NAMALWA (cell line): ENCODE measurements at places on chromosomes 1 and 21.

DNA sequence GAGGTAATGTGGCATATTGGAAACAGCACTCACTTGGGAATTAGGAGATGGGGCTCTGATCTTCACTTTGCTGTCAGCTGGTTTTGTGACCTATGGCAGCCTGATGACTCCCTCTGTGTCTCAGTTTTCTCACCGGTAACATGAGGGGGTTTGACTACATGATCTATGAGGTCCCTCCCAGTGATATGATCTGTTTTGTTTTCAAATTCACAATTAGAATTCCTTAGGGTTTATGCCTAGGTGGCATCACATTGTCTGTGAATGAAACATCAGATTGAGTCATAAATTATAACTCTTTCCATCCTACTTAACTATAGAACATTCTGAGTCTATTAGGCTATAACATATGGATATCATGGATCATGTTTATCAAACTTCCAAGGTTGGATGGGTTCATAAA lies 386.6 kb downstream of the PTBP2 start:
- no peak for DNase-seq

DNA sequence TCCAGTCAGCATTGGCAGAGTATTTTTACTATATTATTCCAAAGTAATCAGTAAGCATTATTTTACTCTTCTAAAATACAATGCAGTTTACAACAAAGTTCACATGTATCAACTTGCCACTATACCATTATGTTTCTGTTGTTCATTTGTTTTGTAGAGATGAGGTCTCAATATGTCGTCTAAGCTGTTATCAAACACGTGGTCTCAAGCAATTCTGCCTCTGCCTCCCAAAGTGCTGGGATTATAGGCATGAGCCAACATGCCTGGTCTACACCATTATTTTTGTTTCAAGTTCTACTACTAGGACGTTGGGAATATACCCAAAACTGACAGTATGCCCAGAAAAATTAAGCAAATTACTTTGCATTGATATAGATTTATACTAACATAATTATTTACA lies 19.8 kb downstream of the FAF1 start:
- DNase-seq = no peak

DNA sequence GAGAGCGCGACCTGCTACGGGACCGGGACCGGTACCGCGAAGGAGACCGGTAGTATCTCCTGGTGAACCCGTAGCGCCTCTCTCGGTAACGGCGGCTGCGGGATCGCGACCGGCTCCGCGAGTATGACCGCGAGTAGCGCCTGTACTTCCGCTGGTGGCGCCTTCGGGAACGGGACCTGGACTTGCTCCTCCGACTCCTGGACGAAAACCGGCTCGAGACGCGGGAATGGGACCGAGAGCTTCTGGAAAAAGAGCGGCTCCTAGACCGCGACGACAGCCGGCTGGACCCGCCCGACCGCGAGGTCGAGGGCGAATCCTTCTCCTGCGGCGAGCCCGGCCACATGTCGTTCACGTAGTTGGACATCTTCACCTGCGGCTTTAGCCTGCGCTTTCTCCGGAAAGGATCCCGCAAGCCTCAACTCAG lies 642 bp downstream of the RSRP1 start:
- DNase-seq = peak; percentile 42

- DNase-seq = peak; percentile 20
These were observed 142.6 kb downstream of the AJAP1 start for GRCh38 chr1:4797016-4797410.

DNA sequence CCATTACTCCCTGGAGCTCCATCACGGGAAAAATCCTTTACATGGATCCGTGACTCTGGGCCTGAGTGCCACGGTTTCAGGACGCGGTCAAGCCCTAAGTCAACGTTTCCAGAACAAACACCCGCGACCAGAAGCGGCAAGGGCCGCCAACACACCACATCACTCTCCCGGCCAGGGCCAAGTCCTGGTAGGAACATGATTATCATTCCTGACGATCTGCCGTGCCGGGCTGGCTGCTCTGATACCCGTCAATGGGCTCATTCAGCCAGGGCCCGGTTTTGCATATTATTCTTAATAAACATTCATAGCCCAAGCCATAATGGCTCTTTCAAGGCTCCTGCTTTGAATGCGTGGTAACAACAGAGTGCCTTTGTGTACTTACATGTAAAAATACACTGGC lies 44.6 kb upstream of the SIM2 start:
- DNase-seq = no peak

GRCh38 chr1:43801203-43801602 lies 93.9 kb downstream of the ST3GAL3 start:
- DNase-seq = no peak

GRCh38 chr1:209855623-209856022 lies 27.9 kb downstream of the UTP25 start:
- no peak for DNase-seq

- no peak for DNase-seq
These were observed 642.9 kb downstream of the AJAP1 start for GRCh38 chr1:5297180-5297885.

GRCh38 chr21:26394341-26394740 lies 178.7 kb downstream of the CYYR1 start:
- no peak for DNase-seq

DNA sequence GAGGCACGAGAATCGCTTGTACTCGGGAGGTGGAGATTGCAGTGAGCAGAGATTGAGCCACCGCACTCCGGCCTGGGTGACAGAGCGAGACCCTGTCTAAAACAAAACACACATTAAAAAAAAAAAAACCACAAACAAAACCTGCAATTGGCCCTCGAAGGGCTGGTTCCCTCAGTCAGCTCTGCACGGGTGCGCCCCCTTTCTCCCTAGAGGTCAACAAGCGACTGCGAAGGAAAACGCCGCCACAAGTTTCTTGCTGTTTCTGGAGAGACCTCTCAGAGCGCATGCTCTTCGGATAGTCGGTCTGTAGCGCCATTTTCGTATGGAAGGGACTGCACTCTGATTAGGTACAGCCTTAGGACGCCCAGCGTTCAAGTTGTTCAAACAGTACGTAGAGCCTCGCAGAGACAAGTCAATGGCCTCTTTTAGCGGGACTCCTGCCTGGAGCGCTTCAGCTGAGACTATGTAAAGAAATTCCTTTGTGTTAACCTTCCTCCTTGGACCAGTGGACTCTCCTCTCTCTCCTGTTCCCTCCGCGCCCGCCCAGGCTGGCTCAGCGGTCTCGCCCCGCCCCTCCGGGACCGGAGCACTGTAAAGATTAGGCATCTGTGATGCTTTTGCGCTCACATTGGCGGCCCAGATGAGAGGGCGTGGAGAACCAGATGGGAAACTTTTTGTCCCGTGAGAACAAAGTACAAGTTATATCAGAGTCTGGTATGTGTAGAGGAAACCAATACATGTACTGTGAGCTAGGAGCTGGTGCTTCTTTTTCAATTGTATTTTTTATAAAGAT lies 1.0 kb upstream of the CDC14A start:
- DNase-seq = peak; percentile 99

- peak; percentile 5 for DNase-seq
These were observed 1016.3 kb upstream of the NCAM2 start for GRCh38 chr21:19981938-19982337.

DNA sequence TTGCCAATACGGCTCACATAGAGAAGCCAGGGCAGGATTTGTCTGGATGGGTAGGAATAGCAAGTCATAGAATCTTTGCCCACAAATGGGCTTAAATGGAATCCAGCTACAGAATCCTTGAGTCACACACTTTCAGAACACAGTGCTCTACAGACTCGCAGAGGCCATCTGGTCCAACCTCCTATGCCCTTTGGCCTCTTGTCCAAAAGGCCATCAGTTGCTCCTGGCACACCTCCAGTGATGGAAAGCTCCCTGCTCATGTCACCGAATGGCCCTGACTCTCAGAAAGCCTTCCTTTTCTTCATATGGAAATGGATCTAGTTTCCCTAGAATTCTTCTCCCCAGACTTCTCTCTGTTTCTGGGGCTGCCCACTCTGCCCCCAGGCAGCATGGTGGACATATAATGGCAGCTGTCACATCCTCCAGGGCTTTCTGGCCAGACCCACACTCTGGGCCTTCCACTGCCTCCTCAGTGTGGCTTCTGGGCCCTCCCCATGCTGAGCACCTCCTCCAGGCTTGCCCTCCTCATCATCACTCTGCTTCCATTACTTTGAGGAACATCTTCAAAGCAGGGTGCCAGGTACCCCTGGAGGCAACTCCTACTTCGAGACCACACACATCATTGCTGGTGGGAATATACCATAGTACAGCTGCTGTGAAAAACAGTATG lies 33.6 kb upstream of the TRABD2B start:
- no peak for DNase-seq

DNA sequence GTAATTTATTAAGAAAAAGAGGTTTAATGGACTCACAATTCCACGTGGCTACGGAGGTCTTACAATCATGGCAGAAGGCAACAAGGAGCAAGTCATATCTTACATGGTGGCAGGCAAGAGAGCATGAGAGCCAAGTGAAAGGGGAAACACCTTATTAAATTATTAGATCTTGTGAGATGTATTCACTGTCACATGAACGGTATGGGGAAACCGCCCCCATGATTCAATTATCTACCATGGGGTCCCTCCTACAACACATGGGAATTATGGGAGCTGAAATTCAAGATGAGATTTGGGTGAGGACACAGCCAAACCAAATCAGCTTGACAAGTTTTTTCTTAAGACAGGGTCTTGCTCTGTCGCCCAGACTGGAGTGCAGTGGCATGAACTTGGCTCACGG lies 14.3 kb downstream of the DAP3 start:
- DNase-seq = no peak

- DNase-seq = no peak
These were observed 12.8 kb upstream of the COG2 start for GRCh38 chr1:230629511-230629910.

DNA sequence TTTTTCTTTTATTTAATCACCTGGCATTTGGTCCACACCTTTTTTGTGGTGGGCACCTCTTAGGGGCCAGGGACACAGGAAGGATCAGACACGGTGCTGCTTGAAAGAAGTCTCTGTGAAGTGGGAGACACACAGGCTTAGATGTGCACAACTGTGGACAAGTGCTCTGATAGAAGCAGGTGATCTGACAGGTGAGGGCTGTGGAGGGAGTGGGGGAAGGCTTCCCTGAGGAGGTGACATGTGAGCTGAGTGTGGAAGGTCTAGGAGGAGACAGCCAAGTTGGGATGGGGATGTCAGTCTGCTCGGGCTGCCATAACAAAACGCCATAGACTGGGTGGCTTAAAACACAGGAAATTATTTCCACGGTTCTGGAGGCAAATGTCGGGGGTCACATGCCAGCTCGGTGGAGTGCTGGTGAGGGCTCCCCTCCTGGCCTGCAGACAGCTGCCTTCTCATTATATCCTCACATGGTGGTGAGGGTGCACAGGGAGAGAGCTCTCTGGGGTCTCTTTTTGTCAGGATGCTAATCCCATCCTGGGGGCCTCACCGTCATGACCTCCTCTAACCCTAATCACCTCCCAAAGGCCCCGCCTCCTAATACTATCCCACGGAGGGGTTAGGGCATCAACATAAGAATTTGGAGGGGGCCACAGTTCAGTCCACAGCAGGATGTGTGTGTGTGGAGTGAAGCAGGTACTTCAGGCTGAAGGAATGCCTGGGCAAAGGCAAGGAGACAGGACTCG lies 5.2 kb upstream of the KIAA1614 start:
- no peak for DNase-seq

DNA sequence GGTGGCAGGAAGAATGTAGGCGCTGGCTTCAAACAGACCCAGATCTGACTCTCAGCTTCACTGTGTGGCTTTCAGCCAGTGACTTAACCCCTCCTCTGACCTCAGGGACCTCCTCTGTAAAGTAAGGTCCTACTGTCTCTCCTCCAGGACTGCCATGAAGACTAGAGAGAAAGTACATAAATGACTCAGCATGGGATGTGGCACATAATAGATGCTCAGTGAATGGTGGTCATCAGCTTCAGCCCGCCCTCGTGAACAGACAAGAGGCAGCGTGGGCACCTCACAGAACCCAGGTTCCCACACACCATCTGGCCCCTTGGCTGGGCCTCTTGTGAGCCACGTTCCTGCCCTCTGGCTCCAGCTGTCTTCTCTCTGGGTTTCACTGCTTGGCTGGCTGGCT lies 126.0 kb downstream of the SYF2 start:
- DNase-seq = no peak

DNA sequence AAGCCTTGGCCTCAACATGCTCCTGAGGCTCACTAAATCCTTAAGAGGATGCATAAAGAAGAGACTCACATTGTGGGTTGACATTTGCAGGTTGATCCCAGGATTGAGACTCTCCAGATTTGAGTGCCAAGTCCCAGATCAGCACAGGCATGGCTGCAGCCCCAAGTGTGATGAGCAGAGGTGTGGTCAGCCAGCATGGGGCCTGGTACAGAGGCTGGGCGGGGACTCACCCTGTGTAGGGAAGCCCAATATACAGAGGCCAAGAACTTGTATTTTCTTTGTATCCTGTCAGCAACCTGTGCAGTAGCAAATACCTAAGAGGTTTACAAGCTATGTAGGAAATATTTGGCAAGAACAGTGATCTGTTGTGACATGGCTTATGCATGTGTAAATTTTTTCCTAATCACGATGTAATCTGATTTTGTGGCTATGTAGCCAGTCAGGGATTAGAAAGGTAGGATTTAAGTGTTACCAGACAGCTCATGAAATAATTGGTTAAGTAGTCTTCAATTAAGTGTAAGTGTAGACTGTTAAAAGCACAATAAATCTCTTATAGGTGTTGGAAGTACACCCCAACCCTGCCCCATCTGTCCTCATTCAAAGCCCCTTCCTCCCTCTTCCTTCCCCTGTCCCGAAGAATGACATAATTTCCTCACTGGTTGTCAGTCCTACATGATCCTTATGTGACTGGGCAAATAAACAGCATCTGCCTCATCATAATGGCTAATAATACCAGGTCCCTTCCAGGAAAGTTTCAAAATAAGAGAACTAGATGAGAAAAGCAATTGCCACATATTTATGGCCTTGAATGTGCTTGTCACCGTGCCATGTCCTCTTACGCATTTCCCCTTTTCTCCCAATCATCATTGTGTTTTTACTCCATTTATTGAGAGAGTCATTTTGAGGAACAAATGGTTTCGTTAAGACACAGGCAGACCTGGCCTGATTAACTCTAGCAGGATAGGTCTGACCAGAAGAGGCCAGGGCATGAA lies 120.9 kb downstream of the HLX start:
- DNase-seq = no peak

GRCh38 chr1:203629016-203629506 lies 2.4 kb downstream of the ATP2B4 start:
- peak; percentile 23 for DNase-seq

DNA sequence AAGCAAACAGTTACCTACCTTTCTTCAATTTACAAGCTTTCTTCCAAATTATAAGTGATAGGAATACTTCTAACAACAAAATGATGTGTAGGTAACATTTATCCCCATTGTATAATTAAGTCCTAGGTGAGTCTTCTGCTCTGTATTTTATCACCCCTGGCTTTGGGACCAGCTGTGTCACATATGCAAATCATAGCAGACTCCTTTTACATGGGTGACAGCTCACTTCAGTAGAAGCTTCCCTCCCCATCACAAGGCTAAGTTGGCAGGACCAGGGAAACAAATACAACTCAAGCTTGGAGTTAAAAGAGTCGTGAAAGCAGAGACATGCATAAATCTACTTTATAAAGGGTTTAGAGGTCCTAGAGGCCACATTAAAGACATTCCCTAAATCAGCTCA lies 121.1 kb upstream of the RUNX1 start:
- peak; percentile 61 for DNase-seq
